ENCODE measurements at places on chromosomes 2 and 18. TPM values are rescaled to one million over a fixed set of nuclear protein-coding genes. Genes with fewer than 3 reads are reported as not detected.

SLC23A3 gene
- 0.12 TPM for total RNA-seq

SERPINB12 gene
- 0.12 TPM for total RNA-seq

TRPM8 gene
- total RNA-seq, result not detected

PSMA8 gene
- total RNA-seq, result not detected

POTEE gene
- not detected for total RNA-seq

All from pericardium fibroblast (primary cell).